ENCODE measurements at places on chromosomes 13 and 19.

- DNase-seq = no peak
Measured at GRCh38 chr19:12163826-12164225, 930 bp downstream of the ZNF136 start.

- DNase-seq = no peak
Measured at GRCh38 chr13:35159041-35159440, 217.0 kb downstream of the NBEA start.

DNA sequence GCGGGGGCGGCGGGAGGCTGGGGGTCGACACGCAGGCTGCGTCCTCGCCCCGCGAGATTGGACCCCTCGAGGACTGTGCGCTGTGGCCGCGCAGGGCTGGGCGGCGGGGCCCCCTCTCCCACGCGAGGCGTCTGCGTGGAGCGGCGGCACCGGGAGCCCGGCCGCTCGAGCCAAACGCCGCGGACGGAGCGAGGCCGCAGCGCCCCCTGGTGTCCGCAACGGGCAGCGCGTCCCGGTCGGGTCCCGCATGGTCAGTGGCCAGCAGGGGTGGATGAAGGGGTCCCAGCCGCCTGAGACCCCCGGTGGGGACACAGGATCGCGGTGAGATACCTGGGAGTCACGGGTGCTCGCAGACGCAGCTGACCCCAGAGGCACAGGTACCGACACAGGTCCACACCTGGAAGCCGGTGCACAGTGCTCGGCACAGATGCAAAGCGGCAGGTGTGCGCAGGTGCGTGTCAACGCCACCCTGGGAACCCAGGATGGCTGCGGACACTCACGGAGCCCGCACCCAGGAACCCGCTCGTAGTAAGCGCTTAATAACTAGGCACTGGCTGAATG is 2.1 kb upstream of the CIRBP start:
- DNase-seq = no peak

- DNase-seq = no peak
Measured at GRCh38 chr13:104296286-104296685, 1230.1 kb upstream of the SLC10A2 start.

- DNase-seq = no peak
Measured at GRCh38 chr19:15354566-15355296, 22.4 kb upstream of the BRD4 start.

GRCh38 chr19:50008532-50008931 is 16.6 kb downstream of the VRK3 start:
- no peak for DNase-seq

DNA sequence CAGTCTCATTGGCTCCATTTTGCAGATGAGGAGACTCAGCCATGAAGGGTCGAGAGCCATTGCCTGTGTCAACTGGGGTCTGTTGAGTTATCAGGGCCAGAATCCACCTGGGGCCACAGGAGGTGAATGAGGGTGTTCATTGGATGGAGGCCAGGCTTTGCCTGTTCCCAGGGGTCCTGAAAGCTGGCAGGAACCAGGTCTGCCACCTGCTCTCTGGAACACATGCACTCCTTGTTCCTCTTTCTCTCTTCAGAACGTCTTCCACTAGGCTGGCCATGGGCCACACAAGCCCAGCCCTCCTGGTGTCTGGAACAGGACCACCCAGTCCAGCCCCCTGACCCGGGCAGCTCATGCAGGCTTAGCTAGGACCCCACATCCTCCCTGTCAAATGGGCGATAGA is 21.1 kb downstream of the PPP1R37 start:
- DNase-seq = no peak

- DNase-seq = peak; percentile 100
Measured at GRCh38 chr19:18152442-18152816, 534 bp upstream of the PIK3R2 start.

Data from omental fat pad (tissue), 4 donors.